ENCODE measurements at places on chromosomes 13 and 19.

GRCh38 chr13:102328909-102329308, 72.9 kb downstream of the FGF14 start:
- DNase-seq: no peak

DNA sequence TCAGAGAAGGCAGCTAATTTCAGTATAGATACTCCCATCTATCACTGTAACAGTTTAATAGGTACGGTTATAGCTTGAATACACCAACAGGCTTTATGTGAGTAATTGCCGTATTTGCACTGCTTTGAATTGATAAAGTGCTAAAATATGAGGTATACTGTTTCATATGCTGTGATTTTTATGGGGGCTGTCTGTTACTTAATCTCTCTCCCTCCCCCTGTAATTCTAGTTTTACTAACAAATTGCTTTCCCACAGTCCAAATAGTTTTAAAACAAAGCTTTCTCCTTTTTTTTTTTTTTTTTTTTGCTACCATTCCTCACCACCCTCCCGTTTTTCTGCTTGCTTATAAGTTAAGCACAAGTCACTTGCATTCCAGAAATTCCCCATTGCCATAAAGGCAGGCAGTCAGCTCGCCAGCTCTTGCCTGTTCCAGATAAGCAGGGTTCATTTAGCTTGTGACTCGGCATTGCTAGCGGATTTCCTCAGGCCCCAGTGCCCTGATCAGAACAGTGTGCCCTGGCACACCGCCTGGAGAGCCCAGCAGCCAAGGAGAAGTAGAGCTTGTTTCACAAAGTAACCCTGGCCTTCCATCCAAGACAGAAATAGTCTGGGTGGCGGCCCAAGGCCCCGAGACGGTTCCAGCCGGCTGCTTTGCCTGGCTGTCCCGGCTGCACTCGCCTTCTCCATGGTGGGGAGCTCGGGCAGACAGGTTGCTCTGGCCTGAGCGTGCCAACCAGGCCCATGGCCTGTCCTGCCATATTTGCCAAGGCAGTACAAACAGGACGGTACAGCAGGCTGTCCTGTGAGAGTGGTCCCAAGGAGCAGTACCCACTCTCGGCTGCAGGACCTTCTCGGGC, 43.5 kb upstream of the NPAS1 start:
- peak; percentile 64 for DNase-seq

DNA sequence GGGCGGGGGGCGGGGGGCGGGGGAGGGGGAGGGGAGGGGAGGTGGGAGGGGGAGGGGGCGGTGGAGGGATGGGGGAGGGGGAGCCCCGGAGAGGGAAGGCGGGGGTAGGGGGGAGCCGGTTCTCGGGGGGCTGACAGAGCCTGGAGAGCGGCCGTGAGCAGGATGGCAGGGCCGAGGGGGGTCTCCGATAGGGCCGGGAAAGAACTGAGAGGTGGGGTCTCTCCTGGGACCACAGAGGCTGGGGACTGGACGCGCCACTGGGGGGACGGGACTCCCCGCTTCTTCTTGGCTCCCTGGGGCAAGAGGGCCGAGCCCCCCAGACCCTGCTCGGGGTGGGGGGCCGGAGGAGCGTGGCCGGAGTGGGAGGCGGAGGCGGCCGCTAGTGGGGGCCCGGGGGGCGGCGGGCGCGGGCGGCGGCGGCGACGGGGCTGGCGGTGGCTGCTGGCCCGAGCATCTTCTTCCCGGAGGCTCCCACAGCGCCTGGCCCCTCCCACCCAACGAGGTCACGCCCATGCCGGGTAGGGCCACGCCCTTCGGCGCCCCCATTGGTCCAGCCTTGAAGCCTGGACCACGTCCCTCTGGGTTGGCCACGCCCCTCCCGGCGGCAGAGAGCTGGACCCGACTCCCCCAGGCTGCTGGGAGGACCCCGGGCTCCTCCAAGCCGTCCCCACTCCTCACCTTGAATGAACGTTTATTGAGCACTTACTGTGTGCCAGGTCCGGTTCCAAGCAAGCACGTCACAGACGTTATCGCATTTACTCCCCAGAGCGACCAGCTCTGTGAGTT, at the start of gene NOVA2:
Gene NOVA2, minus strand, starts transcription at position 313 of the 786 bp plus-strand sequence. CDS start 514 bp downstream, outside the sequence.
- DNase-seq: peak; percentile 96

GRCh38 chr13:73450583-73450982, 391.8 kb downstream of the KLF5 start:
- DNase-seq: no peak

DNA sequence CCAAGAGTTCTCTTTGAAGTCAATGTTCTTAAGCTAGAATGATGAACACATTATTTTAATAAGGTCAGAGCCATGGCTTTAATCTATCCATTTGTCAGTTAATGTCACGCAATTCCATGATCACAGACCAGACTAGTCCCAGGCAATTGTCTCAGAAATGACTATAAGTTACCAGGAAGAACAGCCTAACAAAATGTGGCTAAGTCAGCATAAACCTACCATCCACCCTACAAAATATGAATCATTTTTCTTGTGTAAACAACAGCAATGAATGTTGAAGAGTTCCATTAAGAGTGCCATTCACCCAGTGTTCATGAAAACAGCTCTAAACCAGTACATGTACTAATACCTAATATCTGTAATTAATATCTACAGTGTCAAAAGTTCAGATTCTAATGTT, 127.5 kb downstream of the KCTD12 start:
- no peak for DNase-seq

DNA sequence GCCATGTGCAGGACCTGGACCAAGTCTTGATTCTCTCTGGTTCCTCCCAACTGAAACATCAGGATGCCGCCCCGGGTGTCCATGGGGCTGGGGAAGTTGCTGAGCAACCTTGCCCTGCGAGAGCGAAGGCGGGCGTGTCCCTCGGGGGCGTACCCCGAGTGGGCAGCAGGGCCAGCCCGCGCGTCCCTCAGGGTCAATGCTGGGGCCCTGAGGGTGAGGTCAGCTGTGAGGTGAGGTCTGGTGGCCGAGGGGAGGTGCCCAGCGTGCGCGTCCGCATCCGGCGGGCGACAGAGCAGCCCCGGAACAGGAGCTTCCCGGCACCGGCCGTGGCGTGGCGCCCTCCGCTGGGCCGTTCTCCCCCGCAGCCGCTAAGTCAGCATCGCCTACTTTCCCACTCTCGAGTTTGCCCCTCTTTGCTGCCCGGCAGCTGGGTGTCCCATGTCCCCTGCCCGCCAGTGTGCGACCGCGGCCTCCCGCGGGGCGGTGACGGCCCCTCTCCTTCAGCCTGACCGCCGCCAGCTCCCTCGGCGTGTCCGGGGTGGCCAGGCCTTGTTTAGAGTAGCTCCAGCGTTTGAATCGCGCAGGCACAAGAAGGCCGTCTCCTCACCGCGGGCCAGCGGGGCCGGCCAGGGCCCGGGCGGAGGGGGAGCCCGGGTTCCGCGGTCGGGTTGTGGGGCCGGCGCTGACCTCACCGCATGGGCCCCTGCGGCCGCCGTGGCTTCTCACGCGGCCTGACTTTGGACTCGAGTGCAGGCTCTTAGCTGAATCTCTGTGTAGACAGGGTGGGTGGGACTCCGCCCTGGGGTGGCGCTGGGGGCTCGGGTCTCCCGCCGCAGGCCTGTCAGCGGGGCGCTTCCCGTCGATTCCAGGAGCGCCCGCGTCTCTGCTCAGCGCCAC, 33.0 kb downstream of the GJA3 start:
- peak; percentile 83 for DNase-seq

- DNase-seq: no peak
These were observed 26.6 kb upstream of the KBTBD6 start for GRCh38 chr13:41159174-41159573.

GRCh38 chr13:91745967-91746366, 347.5 kb downstream of the GPC5 start:
- no peak for DNase-seq

DNA sequence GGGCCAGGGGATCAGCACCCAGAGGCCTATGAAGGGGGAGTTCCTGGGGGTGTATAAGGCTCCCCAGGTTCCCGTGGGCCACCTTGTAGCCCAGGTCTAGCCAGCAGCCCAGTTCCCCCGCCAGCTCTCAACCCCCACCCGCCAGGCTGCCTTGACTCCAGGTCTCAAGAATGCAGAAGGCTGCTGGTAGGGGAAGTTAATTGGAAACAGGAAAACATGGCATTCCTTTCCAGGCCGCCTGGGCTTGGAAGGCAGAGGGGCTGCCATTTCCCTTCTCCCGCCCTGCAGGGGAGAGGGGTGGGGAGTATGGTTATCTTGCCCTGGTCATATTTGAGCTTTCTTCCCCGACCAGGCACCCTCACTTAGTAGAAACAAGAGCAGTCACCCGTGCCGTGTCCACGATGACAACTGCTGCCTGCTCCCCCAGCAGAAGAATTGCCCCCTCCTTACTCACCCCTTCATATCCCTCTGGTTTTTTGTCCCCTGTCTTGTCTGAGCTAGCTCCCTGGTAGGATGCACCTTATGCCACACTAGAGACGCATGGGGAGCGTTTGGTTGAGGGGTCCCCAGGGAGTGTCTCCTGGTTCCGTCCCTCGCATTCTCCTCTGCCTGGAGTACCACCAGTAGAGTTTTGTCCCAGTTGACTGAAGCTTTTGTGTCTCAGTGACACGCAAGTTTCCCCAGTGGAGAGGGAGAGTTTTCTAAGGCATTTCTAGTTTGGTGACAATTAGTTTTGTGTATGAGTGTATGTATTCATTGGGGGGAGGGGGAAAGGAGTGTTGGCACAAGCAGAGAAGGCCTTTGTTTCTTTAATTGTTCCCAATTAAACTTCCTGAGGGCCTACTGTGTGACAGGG, 4.5 kb downstream of the BICRA start:
- peak; percentile 68 for DNase-seq

GRCh38 chr13:65461590-65461989, 1768.5 kb downstream of the PCDH9 start:
- no peak for DNase-seq

- DNase-seq: no peak
These were observed 82.4 kb downstream of the RYR1 start for GRCh38 chr19:38515896-38516295.

DNA sequence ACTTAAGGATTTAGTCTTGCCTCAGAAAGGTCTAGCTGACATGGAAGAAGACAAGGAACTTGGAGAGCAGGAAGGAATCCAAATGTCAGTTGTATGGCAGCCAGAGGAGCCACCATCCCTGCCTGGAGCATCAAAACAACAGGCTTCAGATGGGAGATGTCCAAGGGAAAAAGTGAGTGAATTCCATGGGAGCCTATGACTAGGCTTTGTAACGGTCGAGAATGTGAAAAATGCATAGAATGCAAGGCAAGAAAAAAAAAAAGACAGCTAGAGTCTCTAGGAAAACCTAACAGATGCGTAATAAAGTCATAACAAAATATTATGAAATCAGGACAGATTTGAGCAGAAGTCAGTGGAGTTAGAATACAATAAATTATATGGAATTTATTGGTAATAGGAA, 183.7 kb upstream of the LSM14A start:
- DNase-seq: no peak

GRCh38 chr19:5149932-5150901, 181.3 kb downstream of the KDM4B start:
- DNase-seq: peak; percentile 52

GRCh38 chr13:87975035-87975434, 303.9 kb downstream of the SLITRK5 start:
- DNase-seq: no peak

DNA sequence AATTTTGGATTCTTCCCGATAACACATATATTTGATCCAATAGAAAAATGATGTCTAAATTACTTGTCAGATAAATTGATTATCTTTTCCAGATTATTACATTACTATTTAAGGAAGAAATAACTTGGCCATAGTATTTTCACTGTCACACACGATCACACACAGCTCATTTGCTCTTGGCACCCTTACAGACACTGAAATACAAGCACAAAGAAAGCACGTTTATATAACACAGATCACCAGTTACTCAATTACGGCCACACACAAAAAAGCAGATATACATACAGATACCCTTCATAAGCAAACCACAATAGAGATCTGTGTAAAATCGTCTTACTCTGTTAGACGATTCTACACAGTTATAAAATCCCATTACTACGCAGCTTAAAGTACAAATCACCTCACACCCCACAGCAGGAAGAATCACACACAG, 716 bp upstream of the ZNF420 start:
- DNase-seq: no peak

GRCh38 chr19:41476583-41476982, 33.6 kb downstream of the ERICH4 start:
- DNase-seq: no peak

GRCh38 chr19:53537121-53537520, 824 bp upstream of the ZNF331 start:
- DNase-seq: no peak

GRCh38 chr19:45660636-45661035, 7.4 kb upstream of the GIPR start:
- no peak for DNase-seq

DNA sequence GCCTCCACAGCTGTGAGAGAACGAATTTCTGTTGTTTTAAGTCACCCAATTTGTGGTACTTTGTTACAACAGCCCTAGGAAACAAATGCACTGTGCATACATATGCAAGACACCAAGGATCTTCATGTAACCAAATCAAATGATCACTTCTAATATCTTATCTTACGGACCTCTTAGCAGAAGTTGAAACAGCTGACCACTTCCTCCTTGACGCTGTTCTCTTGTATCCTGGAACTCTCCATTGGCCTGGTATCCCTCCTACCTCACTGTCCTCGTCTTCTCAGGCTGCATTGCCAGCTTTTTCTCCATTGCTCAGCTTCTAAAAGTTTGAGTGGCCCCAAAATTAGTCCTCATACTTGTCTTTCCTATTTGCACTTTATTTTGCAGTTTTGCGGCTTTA, 200.4 kb downstream of the DLEU7 start:
- DNase-seq: no peak

DNA sequence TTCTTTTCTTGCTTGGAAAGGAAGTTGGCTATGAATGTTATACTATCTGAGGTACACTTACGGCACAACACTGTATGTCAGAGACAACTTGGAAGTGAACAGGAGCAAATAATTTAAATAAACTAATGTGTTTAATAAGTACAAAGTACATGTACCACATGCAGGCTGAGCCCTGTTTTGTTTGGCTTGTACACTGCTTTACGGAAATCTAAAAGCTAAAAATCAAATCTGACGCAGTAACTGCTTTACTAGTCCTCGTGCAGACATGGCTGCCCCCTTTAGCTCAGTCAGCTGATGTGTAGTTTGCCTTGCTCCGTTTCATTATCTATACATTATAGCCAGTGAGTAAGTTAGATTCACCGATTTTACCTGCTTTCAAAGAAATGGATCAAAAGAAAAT, 36.5 kb downstream of the TDRD3 start:
- DNase-seq: no peak

GRCh38 chr13:100300243-100300642, 211.3 kb downstream of the PCCA start:
- no peak for DNase-seq

Data from ecto neural progenitor cell (in vitro differentiated cells).